PC-9 (cell line): ENCODE measurements at places on chromosomes 3 and 15. TPM values are rescaled to one million over a fixed set of nuclear protein-coding genes. Genes with fewer than 3 reads are reported as not detected.
A peak's percentile ranks its signal among the peaks of the same experiment; 100 is the strongest.

DNA sequence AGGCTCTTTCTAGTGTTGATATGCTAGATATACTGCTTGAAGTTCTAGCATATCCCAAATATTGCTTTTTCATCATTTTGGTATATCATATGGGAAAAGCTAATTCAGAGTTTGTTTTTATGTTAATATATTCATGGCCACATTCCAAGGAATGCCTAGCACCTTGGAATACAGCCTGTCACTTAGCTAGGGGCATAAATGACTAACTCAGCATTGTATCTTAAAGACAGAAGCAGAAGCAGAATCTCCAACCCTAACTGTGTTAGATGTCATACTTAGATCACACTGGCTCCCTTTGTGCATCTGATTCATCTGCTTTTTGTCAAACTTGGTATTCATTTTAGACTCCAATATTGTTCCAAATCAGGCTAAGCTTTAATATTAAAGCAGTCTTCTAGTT lies 130.8 kb upstream of the TSPAN3 start:
- no peak for DNase-seq

DNA sequence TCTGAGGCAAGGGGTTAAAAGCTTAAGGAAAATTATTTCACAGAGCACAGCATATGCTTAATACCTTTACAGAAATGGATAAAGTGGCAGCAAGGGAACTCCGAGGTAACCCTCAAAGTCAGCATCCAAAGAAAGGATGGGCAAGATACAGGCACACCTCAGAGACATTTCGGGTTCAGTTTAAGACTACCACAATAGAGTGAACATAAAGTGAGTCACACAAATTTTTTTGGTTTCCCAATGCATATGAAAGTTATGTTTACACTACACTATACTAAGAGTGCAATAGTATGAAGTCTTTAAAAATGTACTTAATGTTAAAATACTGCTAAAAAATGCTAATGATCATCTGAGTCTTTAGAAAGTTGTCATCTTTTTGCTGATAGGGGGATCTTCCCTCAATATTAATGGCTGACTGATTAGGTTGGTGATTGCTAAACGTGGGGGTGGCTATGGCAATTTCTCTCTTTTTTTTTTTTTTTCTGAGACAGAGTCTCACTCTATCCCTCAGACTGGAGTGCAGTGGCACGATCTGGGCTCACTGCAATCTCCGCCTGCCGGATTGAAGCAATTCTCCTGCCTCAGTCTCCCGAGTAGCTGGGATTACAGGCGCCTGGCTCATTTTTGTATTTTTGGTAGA lies 10.0 kb downstream of the UBR1 start:
- DNase-seq: no peak

- no peak for DNase-seq
These were observed 84.7 kb upstream of the PTX3 start for GRCh38 chr3:157351981-157352380.

DNA sequence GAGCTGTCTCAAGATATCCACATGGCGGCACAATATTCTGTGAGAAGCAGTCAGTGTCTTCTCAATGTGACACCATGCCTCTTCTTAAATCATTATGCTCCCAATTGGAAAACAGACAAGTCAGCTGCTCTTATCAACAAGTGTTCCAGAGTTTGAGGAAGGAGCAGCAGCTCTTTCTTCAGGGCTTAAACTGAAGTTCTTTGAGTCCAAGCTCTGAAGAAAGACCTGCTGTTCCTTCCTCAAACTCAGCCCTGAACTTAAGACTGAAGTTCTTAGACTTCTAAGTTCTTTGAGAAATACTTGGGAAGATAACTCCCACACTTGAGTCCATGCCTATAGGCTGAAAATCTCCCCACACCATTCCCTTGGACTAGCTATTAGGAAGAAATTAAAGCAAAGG lies 43.4 kb downstream of the NPTN start:
- no peak for DNase-seq

DNA sequence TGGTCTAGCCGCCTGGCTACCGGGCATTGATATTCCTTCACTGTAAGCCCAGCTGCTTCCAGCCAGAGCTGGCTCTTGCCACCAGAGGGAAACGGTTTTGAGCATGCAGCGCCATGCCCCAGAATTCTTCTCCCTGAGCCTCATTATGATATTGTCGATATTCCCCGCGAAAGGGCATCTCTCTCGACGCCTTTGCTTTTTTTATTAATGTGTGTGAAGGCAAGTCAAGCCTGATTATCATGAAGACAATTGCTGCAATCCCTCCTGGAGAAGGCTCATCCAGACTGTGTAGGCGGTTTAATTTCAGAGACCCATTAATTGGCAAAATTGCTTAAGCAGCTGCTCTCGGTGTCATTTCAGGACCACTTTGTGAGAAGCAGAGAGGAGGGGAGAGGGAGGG lies 321.2 kb upstream of the TLE3 start:
- DNase-seq: no peak

DNA sequence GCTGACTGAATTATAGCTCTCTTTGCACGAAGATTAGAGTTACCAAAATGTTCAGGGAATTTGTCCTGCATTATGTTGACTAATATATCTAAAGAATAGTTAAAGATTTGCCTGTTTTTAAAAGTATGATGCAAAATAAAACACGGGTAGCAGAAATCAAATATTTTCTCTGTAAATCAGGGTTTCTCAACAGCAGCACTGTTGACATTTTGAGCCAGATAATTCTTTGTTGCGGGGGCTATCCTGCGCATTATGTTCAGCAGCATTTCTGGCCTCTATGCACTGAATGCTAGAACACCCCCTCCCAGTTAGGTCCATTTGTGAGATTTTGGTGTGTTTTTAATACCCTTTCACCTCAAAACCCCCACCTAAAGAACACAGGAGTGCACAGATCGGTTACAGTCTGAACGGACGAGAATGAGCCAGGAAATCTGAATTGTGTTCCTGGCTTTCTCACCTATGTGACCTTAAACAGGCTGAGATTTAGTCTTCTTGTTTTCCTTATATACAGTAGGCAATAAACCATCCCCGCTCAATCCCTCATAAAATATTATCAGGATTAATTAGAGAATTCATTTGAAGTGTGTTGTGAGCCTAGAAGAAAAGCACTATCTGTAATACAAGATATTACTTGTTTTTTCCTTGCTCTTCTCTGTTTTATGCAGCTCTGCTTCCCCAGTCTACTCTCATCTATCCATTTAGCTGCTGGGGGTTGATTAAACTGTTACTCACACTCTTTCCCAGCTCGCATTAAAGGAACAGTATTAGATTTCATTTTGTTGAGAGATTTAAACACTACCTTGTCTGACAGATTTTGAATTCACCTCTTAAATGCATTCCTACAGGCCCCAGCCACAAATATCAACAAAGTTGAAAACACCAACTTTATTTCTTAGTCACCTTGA lies 247.5 kb upstream of the GOLIM4 start:
- DNase-seq: no peak

DNA sequence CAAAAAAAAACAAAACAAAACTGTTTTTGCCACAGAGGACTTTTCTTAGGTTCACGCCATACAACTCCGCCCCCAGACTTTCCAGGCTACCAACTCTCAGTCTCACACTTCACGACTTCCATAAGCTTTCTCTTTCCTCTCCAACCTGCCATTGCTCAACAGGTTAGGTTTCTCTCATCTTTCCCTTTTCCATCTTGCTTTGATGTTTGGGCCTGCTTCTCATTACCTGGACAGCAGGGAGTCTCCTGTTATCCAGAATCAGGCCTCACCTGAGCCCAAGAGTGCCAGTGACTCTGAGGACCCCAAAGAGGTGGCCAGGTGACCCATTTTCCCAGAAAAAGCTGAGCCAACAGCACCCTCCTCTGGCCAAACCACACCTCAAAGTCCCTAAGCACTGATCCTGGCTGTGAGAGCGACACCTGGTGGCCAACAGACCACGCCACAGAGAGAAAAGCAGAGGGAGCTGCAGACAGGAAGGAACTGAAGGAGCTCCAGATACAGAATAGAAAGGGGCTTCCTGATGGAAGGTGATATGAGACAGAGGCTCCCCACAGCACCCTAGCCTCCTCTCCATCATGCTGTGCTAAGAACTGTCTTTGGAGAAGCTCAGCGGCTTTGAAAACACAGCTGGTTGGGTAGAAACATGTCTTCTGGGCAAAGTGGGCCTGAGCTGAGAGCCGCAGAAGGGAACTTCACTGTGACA lies 4.0 kb downstream of the CCDC51 start:
- DNase-seq: peak; percentile 83

GRCh38 chr15:92393071-92393979 lies at the start of gene ST8SIA2:
ST8SIA2 (plus strand) TSS chr15:92393881; CDS start chr15:92394065, 184 bp downstream.
- DNase-seq: no peak

DNA sequence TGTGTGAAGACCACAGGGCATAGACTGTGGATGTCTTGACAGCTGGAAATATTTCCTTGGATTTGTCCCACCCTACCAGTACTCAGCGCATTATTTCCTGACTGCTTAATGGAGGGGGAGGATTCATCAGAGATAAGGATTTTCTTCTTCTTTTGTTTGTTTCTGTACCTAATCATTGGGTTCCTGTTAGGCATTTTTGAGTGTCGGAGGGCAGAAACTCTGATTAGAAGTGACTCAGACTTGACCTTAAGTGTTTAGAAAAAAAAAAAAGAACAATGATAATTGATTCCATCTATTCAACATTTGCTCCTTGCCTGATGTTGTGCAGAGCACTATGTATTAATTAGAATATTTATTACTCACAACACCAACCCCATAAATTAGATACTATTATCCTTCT lies 78.5 kb upstream of the SYNPR start:
- DNase-seq: no peak

DNA sequence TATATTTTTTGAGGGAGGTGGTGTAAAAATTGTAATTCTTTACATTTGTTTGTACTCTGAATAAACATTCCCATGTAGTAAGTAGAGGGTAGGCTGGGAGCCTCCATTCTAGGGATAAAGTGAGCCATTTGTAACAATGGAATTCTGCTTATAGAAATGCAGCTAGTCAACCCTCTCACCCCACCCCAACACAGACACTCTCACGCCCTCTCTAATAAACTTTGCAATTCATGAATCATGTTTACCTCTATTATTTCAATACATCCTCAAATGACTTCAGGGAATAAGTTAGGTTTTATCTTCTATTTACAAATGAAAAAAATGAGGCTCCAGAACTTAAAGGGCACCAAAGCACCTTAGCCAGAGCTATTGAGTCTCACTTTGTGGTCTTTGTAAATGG lies 56.5 kb upstream of the PDZRN3 start:
- DNase-seq: no peak

GRCh38 chr3:140630866-140631265 lies 47.0 kb upstream of the TRIM42 start:
- DNase-seq: no peak

DNA sequence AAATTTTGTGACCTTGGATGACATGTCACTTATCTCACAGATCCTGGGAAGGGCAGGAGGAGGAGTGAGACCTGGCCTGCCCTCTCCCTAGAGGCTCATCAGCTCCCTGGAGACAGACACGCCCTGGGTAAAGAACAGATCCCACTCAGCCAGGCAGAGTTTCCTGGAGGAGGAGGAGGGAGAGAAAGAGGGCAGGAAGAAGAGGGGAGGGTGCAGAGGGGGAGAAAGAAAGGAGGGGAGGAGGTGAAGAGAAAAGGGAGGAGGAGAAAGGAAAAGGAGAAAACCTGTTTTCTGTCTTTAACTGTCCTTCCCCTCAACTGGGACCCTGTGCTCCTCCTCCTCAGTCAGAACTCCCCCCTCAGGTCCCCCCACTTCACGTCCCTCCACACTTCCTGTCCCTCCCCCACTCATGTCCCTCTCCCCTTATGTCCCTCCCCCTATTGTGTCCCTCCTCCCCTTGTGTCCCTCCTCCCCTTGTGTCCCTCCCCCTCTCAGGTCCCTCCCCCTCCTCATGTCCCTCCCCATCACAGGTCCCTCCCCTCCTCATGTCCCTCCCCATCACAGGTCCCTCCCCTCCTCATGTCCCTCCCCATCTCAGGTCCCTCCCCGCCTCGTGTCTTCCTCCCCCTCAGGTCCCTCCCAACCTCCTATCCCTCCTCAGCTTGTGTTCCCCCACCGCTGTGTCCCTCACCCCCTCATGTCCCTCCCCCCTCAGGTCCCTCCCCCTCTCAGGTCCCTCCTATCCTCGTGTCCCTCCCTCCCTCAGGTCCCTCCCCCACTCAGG lies 52.3 kb upstream of the CGNL1 start:
- DNase-seq: peak; percentile 64

GRCh38 chr3:124035463-124036121 lies 43.7 kb upstream of the ROPN1 start:
- no peak for DNase-seq

DNA sequence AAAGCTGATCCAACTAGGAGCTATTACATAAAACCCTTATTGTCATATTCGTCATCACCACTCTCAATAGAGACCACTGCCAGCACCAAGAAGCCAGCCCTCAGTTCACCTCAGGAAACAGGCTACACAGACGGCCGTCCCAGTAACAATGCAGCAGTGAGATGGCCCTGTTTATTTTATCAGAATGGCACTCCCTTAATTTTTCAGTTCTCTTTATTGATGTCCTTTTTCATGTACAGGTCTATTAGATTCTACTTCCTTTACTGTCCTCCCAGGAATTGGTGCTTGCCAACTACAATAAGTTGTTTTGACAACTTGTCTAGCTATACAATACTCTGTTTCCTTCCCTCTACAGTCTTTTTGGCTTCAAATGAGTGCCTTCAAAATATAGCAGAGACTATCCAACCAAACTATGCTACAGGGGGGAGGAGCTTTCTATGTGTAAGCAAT lies 272.5 kb downstream of the ZBTB20 start:
- no peak for DNase-seq

- no peak for DNase-seq
These were observed 3.1 kb downstream of the CCR4 start for GRCh38 chr3:32954506-32954905.

- DNase-seq: peak; percentile 86
These were observed 23.7 kb downstream of the ALPK3 start for GRCh38 chr15:84840741-84841429.

DNA sequence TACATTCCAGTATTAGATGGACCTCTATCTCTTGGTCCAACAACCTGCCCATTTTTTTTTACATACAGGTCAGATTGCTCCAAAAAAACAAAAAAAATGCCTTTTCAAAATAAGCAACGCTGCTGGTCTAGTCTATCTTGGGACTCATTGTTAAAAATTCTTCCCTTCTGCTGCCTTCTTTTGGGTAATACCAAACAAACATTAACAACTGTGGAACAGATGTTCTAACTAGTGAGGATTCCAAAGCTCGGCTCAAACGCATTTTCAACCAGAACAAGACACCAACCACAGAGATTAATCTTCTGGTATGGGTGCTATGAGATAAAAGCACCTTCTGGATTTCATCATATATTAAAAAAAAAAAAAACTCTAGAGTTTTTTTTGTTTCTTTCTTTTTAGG lies 24.7 kb downstream of the ARHGAP31 start:
- DNase-seq: no peak

DNA sequence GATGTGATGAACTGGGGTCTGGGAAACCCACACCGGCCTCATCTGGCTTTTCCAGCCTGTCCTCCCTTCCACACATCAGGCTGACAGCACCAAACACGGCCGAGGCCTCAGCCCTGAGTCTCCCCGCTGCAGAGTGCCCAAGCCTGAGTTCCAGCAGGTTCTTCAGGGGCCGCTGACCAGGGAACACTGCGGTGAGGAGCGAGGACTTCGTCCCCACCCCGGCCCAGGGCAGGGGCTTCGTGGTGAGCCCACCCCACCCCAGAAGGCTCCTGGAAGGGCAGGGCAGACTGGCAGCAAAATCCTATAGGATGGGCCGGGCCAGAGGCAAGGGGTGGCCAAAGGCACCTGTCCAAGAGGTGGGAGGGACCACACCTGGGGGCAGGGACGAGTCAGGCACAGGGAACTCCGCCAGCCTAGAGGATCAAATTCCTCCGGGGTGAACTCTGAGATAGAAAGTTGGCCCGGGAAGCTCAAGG lies at the start of gene SLC51A:
Gene SLC51A, plus strand, starts transcription at position 446 of the 476 bp plus-strand sequence. CDS start 179 bp downstream, outside the sequence.
- DNase-seq: peak; percentile 66

Gene MCF2L2
- total RNA-seq: 1.7 and 2.3 TPM in 2 replicates

Gene GAP43
- not detected in 2 replicates for total RNA-seq

Gene C3orf49
- not detected in 2 replicates for total RNA-seq

Gene MOBP
- not detected in 2 replicates for total RNA-seq
